ENCODE measurements at places on chromosomes 12 and 14.

GRCh38 chr12:67078957-67079356, 190.2 kb upstream of the CAND1 start:
- DNase-seq = no peak

- peak; percentile 89 for DNase-seq
Measured at GRCh38 chr12:124609041-124609989, 41.9 kb upstream of the NCOR2 start.

DNA sequence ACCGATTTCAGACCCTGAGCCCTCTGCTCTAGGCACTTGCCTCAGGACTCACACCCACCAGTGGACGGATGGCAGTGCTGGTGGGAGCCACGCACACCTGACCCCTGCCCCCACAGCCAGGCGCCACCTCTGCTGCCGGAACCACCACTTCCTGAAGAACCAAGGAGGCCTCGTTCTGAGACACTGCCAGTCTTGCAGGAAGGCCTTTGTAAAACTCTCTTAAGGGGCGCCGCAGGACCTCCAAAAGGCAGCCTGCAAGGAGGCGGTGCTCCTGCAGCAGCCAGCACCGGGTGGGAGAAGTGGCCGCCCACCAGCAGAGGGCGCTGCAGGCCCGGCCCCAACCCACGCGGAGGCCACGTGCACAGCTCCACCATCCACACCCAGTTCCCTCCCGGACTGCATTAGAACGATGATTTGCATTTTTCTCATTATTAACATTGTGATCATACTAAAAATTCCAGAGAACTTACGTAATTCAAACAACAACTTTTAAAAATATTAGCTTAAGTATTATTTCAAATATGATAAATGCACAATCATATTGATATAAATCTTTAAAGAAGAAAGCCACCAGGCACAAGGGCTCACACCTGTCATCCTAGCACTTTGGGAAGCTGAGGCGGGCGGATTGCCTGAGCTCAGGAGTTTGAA, 12.8 kb downstream of the STX2 start:
- peak; percentile 81 for DNase-seq

- DNase-seq = no peak
Measured at GRCh38 chr12:92226961-92227360, 81.3 kb upstream of the BTG1 start.

DNA sequence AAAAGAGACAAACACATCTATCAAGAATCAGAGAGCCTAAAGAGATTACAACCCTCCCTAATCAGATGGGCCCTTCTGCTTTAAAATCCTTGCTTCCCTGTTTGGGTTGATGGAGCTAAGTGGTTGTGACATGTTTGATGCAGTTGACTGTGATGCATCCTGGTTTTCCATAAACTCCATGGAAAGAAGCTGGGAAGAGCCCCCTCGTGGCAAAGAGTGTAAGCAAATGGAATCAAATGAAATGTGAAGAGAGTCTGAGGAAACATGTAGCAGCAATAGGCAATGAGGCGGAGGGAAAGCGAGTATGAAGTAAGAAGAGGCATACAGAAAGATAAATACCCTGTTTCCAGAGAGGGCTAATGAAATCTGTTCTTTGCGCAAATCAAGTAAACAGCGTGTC, 70.4 kb upstream of the SLCO1C1 start:
- DNase-seq = no peak

DNA sequence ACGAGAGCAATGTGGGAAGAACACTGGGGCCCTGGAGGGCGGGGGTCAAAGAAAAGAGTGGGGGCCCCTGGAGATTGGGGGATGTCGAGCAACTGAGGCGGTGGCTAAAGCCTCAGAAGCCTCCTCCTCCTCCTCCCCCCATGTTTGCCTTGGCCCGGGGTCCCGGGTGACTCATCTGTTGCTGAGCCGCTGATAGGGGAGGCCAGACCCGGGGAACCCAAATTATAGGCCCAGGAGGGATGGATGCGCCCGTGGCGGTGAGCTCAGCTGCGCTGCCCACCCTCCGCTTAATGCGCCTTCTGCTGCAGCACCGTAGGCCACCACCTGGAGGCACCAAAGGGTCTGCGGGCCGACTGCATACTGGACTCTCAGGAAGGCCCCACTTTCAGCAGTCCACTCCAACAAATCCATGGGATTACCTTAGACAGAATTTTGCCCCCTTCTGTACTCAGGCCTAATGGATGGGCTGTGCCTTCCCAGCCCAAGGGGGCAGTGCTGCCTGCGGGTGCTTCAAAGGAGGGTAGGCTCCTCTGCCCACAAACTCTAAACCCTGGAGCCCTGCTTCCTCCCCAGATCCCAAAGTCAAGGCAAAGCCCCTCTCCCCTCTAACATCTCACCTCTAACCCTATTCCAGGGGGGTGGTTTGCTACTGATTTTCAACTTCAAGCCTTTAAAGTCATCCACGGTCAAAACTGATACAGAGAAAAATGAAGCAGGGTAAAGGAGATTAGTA, 2.6 kb upstream of the WNT10B start:
- peak; percentile 61 for DNase-seq

GRCh38 chr12:113591480-113591974, 119.9 kb upstream of the LHX5 start:
- peak; percentile 67 for DNase-seq

GRCh38 chr14:74508292-74508731, 14.7 kb downstream of the ISCA2 start:
- DNase-seq = peak; percentile 75

- DNase-seq = no peak
Measured at GRCh38 chr12:128684352-128684751, 139.4 kb downstream of the SLC15A4 start.

GRCh38 chr12:56338308-56339157, at the start of gene IL23A:
TSS of gene IL23A (plus strand) at chr12:56338884. CDS start at chr12:56339045, 161 bp downstream.
- DNase-seq = no peak

- no peak for DNase-seq
Measured at GRCh38 chr12:38541849-38542248, 225.3 kb downstream of the ALG10B start.

DNA sequence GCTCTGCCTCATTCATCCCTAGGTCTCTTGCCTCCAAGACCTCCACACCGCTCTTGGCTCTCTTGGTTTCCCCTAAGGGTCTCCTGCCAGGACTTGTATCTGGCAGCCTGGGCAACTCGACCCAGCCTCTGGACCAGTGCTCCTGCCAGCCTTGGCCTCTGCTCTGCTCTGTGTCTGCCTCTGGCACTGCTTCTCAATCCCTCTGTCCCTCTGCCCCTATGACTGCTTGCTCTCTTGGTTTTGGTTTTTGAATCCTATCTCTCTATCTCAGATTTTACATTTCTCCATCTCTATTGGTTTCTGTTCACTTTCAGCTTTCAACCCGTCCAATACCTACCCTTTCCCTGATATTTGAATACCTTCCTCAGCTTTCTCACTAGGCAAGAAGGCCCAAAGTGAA, 6.3 kb downstream of the ITGA5 start:
- no peak for DNase-seq

- no peak for DNase-seq
Measured at GRCh38 chr12:56591126-56591525, 39.0 kb downstream of the BAZ2A start.

DNA sequence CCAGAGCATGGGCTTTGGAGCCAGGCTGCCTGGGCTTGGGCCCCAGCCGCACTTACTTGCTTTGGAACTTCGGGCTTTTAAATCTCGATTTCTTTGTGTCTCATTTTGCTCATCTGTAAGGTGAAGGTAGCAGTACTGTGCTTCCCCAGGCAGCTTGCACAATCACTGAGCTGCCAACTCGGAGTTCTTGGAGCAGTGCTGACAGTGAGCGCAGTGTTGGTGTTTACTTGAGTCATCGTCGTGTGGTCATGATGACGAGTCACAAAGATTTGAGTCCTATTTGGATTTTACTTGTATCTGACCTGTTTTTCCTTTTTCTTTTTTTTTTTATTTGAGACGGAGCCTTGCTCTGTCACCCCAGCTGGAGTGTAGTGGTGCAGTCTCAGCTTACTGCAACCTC, 31.3 kb upstream of the ATF1 start:
- no peak for DNase-seq

DNA sequence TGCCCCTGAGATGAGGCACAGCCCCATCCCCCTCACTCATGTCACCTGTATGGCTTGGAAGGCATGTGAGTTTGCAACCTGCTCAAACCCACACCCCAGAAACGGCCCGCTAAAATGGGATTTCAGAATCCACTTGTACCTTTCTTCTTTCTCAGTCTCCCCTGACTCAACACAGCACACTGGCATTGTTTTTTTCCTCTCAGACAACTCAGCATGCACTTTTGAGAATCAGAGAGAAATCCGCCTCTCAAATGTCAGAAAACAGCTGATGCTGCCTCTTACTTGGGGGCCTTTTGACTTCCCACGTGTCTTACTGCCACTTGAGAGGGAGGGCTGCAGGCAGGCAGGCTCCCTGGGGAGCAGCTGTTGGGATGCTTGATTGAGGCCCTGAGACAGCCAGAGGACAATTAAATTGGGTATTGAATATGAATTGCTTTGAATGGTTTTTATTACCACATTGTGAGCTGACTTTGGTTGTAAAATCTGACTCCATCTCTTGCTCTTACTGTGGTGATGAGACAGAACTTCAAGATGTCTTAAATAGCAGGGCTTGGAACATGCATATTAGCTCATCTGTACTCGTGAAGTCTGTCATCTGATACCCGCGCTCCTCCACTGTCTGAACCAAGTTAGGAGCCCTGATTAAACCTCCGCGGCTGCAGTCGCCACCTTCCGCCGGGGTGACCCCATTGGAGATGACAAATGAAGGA, 96.6 kb downstream of the APAF1 start:
- no peak for DNase-seq

GRCh38 chr14:67776653-67777322, 39.6 kb downstream of the ZFYVE26 start:
- no peak for DNase-seq

DNA sequence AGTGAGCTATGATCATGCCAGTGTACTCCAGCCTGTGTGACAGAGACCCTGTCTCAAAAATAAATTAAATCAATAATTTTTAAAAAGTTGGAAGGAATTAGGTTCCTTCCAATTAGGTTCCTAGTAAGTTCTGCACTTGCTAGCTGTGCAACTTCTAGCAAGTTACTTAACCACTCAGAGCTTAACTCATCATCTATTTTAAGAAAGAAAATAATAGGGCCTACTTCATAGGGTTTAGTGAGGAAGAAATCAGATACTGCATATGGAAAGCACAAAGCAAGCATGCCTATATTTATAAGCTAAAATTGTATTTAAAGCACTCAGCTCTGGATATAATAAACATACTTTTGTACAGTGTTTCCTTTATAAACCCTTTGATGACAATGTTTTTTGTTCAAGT, 10.7 kb downstream of the FOXN3 start:
- DNase-seq = no peak

DNA sequence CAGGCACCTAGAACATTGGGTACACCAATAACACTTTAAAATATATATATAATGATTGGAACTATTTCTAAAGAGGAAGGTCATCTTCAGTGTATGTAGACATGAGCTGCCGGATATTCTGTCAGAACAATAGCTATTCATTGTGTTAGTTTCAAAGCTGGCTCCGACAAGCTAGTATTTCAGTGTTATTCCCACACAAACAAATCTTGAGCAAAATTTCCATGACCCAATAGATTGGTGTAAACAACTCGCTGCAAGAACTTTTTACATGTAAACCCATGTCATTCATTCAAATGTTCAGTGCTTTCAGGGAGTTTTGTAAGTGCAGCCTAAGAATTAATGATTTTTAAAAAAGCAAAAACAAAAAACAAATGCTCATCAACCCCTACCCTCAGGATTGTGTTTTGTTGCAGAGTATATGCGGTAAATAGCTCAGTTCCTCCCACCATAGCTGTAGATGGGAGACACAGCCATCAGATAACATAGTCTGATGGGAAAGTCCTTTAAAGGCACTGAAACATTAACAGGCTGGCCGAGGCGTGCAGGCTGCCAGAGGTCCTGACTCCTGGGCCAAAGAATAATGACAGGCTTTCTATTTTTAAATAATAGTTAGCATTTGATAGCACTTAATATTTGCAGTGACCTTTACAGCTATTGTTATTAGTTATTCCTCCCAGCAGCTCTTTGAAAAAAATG, 150.3 kb upstream of the ARHGAP5 start:
- DNase-seq = no peak

DNA sequence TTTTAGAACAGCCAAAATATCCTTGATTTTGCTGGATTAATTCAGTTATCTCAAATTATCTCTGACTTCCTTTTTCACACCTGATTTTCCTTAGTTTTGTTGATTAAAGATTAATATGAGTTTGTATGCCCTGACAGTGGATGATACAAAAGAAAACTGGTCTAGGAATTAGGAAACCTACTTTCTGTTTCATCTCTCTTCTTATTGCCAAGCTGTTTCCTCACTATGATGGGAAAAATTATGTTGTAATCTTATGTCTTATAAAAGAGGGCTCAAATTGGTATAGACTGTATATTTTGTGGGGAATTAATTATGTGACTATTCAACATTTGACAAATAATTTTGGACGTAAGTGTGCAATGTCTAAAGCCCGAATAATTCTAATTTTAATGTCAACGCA, 271.6 kb downstream of the FBXL14 start:
- DNase-seq = no peak

GRCh38 chr14:60227291-60227690, 21.7 kb upstream of the PPM1A start:
- peak; percentile 43 for DNase-seq

- no peak for DNase-seq
Measured at GRCh38 chr14:37411079-37411735, 183.8 kb downstream of the FOXA1 start.

- DNase-seq = peak; percentile 69
Measured at GRCh38 chr14:105060751-105061427, 4.3 kb downstream of the GPR132 start.

DNA sequence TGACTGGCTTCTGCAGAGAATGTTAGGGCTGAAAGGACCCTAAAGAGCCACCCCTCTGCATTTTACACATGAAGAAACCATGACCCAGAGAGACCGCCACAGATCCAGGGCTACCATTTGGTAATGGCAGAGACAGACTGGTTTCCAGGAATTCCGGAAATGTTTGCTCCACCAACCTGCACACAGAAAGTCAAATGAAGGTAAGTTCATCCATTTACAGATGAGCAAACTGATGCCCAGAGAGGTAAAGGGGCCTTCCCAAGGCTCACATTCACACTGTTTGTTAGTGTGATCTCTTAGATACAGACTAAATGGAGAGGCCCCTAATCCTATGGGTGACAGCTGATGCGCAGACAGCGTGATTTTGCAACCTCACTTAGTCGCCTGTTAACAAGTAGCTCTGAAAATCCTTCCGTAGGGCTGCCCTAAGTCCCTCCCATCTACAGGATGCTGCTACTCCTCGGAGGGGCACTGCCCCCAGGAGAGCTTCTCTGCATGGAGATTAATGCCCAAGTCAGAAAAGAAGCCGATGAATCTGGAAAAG, 33.8 kb downstream of the ZFP36L1 start:
- DNase-seq = no peak

GRCh38 chr12:106157802-106158201, 19.0 kb upstream of the NUAK1 start:
- DNase-seq = no peak

Data from hematopoietic multipotent progenitor cell treated with erythropoietin and hydrocortisone succinate and interleukin-3 and kit ligand, for 6 days (in vitro differentiated cells).